ENCODE measurements at places on chromosomes 16 and 17. TPM values are rescaled to one million over a fixed set of nuclear protein-coding genes. Genes with fewer than 3 reads are reported as not detected.

IRF8 gene
- 0.08 TPM for polyA plus RNA-seq

GRCh38 chr17:37079735-37080134 is 131.0 kb downstream of the AATF start:
- DNase-seq, result no peak

DNA sequence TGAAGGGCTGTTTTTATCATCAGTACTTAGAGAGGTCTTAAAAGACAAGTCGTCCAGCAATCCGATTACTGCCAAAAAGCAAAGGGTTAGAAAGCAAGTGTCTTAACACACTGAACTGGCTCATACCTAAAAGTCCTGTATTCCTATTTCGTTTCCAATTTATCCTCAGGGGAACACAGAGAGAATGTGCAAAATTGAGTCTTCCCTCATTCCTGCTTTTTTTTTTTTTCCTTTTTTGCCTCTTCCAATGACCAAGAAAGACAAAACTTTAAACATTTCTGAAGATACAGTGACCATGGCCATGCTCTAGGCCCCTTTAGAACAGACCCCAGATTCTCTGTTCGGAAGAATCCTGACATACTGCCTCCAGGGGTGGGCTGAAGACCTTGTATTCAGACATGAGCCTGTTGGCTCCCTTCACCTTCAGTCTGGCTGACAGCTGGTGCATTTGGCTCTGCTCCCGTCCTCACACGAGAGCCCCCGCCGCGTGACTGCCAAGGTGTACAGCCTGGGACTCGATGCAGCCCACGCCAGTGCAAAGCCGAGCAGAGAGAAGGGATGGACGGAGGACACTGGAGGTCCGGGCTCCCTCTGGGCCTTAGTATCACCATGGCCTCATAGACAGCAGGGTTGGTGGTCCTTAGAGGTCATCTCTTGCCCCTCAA is 47.0 kb downstream of the COTL1 start:
- DNase-seq, result no peak

GRCh38 chr16:5895976-5896375 is 798.4 kb upstream of the EEF2KMT start:
- no peak for DNase-seq

DNA sequence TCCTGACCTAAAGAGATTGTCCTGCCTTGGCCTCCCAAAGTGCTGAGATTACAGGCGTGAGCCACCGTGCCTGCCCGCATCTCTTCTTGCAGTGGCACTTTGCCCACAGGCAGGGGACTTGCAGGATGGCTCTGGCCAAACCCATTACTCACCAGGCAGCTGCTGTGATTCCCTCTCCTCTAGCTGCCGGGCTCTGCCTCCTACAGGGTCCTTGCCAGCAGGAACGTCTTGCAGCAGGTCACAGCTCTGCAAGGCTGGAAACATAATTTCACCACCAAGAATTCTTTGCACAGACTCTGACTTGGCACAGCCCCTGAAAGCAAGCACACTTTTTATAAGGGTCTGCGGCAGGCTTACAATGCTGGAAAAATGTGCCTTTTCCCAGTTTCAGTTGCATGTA is 20.3 kb downstream of the COX4I1 start:
- no peak for DNase-seq

Measured in endothelial cell of umbilical vein (primary cell).